Testis (tissue), 5 donors: ENCODE measurements at places on chromosomes 6 and 20.

- no peak for DNase-seq
These were observed 40.0 kb upstream of the CLDN20 start for GRCh38 chr6:155223646-155224451.

- no peak for DNase-seq
These were observed 979.7 kb downstream of the TBC1D32 start for GRCh38 chr6:120354452-120355098.

DNA sequence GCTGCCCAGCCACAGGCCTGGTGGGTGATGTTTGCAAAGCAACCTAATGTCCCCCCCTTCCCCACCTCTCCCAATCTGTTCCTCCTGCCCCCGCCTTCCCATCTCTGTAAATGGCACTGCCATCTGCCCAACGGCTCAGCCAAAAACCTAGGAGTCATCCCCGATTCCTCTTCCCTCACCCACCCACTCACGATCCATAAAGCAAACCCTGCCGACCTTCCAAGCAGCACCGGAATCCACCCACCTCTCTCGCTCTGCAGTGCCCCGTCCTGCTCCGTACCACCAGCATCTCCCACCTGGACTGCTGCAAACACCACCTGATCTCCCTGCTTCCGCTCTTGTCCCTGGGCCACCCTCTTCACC, 37.6 kb downstream of the SULF2 start:
- DNase-seq, result no peak

- DNase-seq, result no peak
These were observed 51.2 kb downstream of the NINL start for GRCh38 chr20:25533920-25534700.

GRCh38 chr20:51338692-51339440, 203.7 kb downstream of the NFATC2 start:
- DNase-seq, result no peak

DNA sequence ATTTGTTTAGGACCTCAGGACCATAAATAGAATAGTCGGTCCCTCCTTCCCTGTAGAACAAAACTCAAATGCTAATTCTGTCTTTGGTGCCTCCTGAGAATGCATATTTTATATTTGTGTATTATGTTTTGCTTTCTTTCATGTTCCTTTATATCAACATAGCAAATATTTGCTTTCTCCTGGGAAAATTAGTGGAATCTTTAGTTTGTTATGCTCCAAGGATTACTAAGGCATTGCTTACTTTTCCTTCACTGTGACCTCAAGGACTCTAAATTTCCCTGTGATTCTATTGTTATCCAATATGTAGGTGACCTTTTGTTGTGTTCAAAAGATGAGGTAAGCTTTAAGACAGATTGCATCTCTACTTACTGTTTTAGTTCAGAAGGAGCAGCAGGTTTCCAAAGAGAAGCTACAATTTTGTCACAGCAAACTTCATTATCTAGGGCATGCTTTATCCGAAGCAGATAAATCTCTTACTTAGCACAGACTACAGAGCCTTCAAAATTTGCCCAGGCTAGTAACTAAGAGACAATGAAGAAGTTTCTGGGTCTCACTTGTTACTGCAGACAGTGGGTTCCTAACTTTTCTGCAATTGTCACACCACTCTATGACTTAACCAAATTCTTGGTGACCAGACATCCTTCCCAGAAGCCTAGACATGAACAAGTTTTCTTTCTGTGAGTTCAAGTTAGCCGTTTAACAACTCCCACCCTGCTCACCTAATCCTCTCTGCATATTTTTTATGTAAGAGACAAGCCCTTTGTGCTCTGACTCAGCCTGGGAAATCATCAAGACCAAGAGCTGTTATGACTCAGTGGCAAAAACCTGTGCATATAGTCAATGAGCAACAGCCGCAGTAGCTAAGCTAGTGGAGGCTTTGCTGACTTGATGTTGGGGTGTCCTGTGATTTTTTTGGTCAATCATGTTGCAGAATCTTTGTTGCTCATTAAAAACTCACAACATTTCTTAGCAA, 378.8 kb downstream of the QKI start:
- no peak for DNase-seq

GRCh38 chr6:132952986-132953385, 138.6 kb downstream of the RPS12 start:
- no peak for DNase-seq

- DNase-seq, result no peak
These were observed 28.3 kb upstream of the PREP start for GRCh38 chr6:105431226-105431625.

- no peak for DNase-seq
These were observed 15.9 kb downstream of the TMEM200A start for GRCh38 chr6:130381459-130382380.

- peak; percentile 60 for DNase-seq
These were observed 17.4 kb downstream of the HSPA12B start for GRCh38 chr20:3749689-3750531.

- no peak for DNase-seq
These were observed 1.4 kb downstream of the FAM83B start for GRCh38 chr6:54847799-54848597.

GRCh38 chr20:23058240-23058639, 8.8 kb upstream of the THBD start:
- no peak for DNase-seq
